ENCODE measurements at places on chromosomes 7 and 10.

DNA sequence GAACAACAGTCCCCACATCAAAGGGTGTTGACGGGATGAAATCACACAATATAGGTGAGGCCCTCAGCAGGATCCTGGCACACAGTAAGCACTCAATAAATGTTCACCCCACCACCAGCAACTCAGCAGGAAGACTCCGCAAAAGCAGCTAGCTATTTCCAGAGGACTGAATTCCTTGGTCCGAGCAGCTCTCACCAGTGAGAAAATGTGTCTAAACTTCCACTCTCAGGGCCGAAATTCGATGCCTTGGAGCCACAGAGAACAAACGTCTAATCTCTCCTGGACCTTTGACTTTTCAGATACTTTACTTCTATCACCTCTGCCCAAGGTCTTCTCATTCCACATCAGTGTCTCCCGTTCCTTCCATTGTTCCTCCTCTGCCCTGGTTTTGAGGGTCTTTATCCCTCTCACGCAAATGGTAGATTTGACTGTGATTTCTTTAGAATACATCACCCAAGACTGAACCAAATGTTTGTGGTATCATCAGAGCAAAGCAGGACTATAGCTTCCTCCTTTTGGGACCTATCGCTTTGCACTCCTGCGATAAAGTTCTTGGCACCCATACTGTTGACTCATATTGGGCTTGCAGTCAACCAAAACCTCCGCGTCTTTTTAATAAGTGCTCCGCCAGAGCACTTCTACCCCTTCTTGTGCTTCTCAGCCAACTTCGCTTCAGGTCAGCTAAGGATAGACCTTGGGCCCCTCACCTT, 903 bp upstream of the NT5C2 start:
- no peak for DNase-seq

DNA sequence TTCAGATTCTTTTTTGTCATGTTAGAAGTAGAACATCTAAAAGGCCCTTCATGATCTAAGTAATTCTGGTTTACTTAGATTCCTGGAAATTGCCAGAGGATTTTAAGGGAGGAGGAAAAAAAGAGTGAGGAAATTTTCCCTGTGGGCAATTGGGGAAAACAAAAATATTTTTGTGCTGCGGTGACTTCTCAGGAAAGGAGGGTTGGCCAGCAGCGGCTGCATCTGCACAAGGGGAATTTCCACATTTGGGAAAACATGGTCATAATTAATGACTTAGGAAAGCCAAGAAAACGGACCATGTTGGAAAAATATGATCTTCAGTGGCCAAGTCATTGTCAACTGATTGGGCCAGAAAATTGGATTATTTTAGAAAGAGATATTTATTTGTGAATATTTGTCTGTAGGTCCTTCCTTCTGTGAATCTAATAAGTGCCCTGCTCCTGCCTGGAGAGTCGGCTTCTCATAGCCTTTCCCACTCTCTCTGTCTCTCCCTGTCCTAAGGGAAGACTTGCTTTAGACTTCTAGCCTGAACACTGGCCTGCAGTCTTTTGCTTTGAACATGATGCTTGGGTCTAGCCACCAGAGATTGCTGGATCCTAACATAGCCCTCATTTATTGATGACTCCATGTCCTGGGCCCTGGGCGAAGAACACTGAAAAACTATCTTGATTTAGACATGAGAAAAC, 124.2 kb upstream of the MKLN1 start:
- no peak for DNase-seq

DNA sequence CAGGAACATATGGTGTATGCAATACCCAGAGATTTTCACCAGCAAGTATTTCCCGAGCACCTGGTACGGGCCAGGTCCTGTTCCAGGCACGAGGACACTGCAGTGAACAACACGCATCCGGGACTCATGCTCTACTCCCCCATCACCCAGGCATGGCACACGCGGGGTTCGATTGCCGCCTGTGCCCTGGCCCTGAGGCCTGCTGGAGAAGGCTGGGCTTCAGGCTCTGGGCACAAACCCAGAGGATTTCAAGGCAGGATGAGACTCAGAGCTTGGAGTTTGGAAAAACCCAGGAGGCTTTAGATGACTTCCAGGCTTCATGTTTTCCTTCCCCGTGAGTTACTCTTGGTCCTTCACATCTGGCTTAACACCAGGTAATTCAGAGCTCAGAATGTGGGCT, 143.5 kb downstream of the NEURL1 start:
- DNase-seq: no peak

DNA sequence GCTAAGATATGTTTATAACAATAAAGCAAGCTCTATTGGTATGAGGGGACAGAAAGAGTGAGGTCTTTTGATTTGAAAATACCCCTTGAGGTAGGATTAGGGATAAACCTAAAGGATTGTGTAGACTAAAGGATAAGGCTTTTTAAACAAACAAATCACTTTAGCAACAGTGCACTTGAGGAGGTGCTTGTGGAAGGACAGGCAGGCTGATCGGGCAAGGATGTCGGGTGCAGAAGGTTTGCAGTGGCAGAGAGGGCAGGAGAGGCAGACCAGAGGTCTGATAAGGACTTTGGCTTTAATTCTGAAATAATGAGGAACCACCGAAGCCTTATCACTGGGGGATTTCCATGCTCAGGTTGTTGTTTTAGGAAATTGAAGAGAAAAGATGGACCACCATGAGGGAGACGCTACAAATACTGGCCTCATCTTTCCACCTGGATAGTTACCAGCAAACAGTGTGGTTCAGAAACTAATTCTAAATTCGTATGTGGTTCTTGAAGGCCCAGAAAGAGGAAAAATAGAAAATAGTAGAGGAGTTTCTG, 119.5 kb upstream of the KLF6 start:
- no peak for DNase-seq

DNA sequence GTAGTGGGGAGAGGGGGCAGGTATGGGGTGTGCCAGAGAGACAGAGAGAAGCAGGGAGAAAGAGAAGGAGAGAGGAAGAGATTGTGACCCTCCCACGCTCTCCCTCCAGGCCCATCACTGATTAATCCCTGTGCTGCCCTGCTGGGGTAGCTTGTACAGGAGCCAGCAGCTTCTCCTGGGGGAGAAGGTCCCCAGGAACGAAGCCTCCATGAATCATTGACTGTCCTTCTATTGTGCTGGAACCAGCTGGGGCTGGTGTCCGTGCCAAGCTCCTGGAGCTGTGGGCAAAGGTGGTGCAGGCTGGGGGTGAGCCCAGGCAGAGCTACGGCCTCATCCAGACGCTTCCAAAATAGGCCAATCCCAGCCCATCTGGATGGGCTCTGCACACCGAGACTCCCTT, 20.9 kb downstream of the AQP1 start:
- no peak for DNase-seq

DNA sequence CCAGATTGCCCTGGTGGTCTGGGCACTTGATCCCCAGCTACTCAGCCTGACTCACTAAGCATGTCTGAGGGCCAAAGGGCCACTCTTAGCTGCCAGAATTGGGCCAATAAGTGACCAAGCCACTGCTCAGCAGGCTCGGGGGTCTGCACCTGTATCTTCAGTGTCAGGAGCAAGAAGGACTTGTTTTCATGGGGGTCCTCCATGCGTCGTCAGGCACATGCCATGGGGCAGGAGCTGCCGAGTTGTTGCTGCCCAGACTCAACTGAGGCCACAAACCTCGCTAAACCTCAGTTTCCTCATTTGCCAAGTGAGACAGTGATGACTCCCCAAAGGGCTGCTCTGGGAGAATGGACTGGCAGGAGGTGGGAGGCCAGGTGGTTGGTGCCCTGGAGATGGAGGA, 158.6 kb upstream of the GDF10 start:
- no peak for DNase-seq

DNA sequence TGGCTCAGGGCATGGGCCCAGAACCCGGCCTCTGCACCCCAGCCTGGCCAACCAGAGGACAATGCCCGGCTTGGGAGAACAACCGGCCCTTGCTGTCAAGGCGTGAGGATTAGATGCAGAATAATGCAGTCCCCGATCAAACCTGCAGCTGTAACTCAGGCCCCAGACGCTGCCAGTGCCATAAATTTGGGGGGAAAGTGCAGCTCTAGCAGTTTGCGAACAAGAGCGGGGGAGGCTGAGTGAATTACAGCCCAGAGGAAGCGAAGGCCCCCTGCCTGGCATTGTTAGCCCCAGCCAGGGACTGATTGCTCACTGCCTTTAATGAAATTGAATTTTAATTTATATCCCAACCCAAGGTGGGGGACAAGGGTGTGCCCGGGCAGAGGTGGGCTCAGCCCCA, 38.0 kb upstream of the GNA12 start:
- no peak for DNase-seq

DNA sequence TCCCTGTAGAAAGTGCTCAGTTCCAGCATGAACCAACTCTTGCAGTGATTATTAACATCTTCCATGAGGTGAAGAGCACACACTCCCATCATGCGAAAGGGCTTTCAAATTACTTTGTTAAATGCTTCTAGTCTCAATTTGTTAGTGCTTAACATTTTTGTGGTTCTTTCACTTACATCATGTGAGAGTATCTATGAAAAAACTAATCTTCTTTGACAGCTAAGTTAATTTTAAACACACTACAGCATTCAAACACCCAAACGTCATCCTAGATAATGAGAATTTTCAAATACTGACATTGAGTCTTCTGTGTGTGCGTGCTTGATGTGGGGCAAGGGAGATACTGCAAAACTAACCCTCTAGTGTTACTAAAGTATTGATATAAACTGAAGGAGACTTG, 84.8 kb downstream of the ETV1 start:
- no peak for DNase-seq

DNA sequence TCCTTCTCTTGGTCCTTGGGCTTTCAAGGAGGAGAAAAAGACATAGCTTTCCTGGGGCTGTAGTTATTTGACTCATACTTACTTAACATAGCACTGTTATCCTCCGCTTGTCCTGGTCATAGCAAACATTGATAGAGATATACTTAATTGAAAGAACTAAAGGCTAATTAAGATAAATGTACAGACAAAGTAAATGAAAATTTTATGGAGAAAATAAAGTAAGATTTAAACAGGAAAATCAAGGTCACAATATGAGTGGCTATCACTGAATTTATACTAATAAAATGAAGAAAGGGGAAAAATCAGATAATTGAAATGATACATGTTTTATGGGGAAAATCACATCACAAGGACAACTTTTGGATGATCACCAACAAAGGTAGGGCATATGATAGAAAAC, 849.7 kb downstream of the GRM8 start:
- DNase-seq: no peak

DNA sequence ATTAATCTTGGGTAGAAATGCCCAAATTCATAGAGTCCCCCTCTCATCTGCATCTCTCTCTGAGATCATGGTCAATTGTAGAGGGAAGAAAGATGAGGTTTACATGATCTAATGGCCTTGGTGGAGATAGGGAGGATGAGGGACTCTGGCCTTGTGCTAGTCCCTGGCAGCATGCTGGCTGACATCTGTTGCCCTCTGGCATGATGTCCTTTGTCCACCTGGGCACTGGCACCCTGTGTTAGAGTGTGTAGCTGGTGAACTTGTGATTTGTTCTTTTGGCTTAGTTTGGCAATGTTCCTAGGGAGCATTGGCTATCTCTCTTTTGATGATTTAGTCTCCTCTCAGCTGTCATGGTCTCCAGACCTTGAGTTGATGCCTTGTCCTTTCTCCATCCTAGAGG, 103.2 kb downstream of the DYNC1I1 start:
- no peak for DNase-seq

DNA sequence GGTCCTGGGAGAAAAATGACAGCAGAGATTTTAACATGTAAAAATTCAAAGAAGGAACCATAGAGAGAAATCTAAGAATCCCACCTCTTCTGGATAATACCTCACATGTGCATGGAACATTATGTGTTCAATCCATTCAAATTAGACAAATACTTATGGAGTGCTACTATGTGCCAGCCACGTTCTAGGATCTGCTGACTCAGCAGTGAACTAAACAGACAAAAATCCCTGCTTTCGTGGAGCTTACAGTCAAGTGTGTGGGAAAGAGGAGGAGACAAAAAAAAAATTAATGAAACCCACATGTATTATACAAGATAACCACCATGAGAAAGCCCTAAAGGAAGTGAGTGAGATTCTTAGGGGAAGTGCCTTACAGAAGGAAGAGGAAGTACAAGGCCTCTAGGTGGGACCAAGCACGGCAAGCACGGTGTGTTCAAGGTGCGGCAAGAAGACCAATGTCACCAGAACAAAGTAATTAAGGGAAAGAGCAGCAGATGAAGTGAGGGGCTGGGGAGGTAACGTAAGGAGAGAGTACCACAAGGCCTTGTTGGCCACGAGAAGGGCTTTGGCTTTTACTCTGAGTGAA, 71.0 kb downstream of the SLC25A13 start:
- no peak for DNase-seq

DNA sequence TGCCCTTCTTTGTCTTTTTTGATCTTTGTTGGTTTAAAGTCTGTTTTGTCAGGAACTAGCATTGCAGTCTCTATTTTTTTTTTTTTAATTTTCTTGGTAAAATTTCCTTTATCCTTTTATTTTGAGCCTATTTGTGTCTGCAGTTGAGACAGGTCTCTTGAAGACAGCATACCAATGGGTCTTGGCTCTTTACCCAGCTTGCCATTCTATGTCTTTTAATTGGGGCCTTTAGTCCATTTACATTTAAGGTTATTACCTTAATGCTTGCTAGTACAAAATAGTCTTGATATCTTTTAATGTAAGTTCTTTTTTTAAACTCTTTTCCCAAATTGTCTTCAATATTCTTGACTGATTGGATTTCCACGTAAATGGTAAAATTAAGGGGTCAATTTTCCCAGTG, 398.3 kb upstream of the CHRM2 start:
- no peak for DNase-seq

- no peak for DNase-seq
These were observed 9.8 kb downstream of the RHBDD2 start for GRCh38 chr7:75888464-75889222.

DNA sequence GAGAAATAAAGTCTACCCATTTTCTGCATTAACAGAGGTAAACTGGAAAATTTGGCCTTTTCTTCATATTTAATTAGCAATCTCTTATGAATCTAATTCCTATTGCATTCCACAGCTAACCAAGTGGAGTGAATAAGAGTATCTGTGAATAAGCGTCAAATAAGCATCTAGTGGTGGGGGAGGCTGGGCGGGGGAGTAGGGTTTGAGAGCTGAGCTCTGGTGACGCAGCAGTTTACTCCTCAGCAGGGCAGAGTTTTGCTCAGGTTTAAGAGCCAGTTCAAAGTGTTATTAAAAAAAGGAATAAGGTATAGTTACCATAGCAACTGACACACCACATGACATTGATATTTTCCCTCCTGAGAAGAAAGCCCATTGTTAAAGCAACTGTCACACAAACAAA, 1346.8 kb upstream of the CELF2 start:
- DNase-seq: no peak

DNA sequence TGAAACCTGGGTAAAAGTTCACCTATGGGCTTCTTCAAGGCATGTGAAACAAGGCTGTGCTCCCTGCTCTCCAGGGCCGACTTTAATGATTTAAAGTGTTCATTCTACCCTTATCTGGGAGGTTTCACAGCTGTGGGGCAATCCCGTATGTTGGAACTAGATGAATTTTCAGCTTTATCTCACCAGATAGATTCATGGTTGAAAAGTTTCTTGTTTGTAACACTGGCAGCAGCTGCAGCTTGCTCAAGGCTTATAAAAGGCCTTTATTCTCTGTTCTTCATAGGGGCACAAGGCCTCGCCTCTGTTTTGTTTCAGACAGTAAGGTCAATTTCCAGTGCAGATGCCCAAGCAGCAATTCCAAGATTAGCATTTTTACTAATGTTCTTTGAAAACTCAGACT, 70.4 kb upstream of the DNAJB12 start:
- DNase-seq: no peak

Measured in SK-N-MC (cell line).